H9 (cell line): ENCODE measurements at places on chromosomes 2 and 18.

DNA sequence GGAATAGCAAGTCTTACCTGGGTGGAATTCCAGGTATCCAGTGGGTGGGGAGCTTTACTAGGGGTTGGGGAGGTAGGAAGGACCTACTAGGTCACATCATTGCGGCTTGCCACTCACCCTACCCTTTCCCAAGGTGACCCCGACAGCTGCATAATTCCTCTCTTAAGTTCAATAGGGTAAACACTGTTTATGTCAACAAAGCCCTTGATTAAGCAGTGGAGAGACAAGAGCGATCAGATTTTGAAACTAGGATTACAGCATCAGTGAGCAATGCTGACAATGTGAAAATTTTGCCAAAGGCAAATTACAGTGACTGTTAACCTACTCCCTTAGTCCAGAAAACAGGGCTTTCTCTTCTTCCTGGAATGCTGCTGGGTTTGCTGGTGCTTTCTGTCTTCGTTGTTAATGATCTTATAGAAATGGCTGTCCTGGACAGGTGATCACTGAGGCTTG is 14.5 kb downstream of the SLC19A3 start:
- DNase-seq: no peak

GRCh38 chr2:231169488-231169887 is 28.9 kb upstream of the ARMC9 start:
- no peak for DNase-seq

DNA sequence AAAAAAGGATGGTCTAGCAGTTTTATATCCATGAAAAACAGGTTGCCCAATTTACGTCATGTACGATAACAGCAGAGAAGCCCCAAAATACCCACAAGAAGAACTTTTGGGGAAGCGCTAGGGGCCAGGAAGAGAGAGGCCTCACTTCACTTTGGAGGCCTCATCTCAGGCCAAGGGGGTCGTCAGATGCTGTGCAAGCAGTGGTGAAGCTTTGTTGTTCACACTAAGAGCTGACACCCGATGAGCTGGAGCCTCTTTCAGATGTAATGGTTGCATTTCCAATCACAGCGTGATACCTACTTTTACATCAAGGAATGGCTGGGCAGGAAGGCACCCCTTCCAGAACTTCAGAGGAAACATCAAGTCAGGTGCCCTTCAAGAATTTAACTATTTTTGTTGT is 242.3 kb upstream of the PXDN start:
- DNase-seq: no peak

GRCh38 chr18:12391487-12392165 is 14.6 kb upstream of the AFG3L2 start:
- no peak for DNase-seq

- DNase-seq: no peak
Measured at GRCh38 chr2:2671826-2672225, 340.8 kb upstream of the MYT1L start.

DNA sequence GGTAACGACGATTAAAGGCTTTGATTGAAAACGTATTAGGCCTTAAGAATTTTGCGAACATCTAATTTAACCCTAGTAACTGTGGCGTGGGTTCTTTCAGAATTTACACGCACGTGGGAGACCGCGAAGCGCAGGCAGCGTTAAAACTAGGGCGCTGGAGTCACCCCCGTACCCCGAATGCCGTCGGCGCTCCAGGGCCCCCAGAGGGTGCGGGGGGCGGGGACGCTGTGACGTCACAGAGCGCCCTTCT is 673 bp upstream of the SMCHD1 start:
- no peak for DNase-seq

DNA sequence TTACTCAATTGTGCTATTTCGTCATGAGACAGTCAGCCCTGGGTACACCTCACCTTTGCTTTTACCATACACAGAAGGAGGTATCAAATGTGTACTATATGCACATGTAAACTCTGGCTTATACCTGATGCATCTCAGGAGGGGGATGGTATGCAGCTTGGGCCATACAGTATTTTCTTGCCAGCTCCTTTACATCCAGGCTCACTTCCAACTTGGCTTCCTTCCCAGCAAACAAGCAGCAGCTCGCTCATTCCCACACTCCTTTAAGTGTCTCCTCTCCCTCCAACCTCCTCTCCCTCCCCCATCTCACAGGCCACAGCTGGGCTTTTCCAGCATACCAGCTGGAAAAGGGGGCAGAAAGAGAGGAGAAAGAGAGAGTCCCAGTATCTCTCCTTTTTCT is 9.6 kb downstream of the MARCHF4 start:
- DNase-seq: no peak

DNA sequence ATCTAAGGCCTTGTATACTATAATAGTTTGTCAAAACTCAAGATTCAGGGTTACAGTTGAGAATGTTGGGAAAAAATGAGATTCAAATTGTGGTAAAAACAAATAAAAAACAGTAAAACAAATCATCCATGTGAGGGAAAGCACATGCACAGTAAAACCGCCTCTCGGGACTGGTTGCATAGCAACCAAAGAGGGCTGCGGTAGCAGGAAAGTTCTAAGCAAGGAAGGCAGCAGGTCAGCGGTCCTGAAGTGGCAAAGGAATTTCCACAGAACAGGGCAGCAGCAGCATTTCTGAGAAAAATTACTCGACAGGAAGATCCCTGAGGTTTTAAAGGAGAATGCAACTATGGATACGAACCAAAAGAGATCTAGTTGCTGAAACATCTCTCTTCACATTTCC is 93.7 kb downstream of the DYNAP start:
- peak; percentile 33 for DNase-seq

DNA sequence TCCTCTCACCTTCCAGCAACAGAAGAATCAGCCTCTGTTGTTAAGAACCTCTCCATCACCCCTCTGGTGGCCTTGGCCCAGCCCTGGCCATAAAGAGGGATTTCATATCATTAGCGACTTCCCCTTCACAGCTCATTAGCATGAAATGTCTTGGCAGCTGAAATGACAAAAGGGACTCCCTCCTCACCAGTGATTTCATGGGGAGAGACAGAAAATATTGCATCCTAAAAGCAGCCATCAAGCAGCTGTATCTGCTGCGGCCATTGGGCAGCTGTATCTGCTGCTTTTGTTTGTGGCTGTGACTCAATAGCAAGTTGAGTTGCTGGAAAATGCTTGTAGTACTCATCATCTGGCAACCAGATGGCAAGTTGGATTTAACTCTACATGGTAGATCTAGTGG is 105.9 kb upstream of the RMDN2 start:
- DNase-seq: no peak

DNA sequence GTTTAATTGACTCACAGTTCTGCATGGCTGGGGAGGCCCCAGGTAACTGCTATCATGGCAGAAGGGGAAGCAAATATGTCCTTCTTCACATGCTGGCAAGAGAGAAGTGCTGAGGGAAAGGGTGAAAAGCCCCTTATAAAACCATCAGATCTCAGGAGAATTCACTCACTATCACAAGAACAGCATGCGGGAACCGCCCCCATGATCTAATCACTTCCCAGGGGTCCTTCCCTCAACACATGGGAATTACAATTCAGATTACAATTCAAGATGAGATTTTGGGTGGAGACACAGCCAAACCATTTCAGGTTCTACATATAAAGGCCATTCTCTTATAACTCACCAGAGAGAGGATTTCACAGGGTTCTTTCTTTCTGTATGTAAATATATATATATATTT is 62.9 kb downstream of the VRK2 start:
- no peak for DNase-seq

- no peak for DNase-seq
Measured at GRCh38 chr18:54416436-54416835, 58.7 kb downstream of the C18orf54 start.

DNA sequence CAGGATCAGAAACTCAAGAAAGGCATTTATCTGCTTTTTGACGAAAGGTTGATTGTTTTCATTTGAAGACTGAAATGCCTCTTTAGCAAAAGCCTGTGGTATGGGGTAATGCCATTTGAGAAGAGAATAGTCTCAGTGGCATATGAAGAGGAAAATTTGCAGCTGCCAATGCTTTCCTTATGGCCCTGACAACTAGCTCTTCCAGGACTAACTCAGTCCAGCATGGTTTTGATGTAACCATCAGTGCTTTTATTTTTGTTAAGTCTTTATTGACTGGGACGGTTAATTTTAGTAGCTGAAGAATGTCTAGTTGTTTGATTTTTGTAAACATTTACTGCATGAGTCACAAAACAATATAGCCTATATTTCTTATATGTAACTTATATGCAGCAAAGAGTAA is 158.4 kb downstream of the LNPK start:
- DNase-seq: no peak

DNA sequence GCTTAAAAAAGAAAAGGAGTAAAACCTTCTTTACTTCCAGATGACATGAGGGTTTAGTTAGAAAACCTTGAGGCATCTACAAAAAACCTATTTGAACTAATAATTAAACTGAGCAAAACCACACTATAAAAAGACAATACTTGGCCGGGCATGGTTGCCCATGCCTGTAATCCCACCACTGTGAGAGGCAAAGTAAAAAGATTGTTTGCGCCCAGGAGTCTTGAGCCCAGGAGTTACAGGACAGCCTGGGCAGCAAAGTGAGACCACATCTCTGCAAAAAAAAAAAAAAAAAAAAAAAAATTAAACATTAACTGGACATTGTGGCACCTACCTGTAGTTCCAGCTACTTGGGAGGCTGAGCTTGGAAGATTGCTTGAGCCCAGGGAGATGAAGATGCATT is 502.8 kb upstream of the LRRTM4 start:
- DNase-seq: no peak

- DNase-seq: no peak
Measured at GRCh38 chr2:149904352-149905175, 317.0 kb upstream of the MMADHC start.

- no peak for DNase-seq
Measured at GRCh38 chr2:151777487-151777886, 43.2 kb upstream of the NEB start.

DNA sequence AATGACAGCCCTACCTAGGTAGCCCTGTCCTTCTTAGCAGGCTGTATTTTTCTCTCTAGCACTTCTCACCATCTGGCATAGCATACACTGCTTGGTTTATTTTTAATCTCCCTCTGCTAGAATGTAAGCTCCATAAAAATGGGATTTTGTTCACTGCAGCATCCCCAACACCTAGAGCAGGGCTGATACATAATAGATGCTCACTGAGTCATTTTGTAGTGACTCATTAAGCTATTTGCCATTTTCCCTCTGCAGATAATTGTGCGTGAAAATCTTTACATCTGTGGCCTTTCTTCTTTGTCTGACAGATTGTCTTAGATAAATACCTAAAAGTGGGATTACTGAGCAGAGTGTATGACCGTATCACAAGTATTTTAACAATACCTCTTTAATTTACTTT is 82.5 kb downstream of the CERS6 start:
- no peak for DNase-seq

- no peak for DNase-seq
Measured at GRCh38 chr18:49569724-49570123, 7.9 kb downstream of the LIPG start.

DNA sequence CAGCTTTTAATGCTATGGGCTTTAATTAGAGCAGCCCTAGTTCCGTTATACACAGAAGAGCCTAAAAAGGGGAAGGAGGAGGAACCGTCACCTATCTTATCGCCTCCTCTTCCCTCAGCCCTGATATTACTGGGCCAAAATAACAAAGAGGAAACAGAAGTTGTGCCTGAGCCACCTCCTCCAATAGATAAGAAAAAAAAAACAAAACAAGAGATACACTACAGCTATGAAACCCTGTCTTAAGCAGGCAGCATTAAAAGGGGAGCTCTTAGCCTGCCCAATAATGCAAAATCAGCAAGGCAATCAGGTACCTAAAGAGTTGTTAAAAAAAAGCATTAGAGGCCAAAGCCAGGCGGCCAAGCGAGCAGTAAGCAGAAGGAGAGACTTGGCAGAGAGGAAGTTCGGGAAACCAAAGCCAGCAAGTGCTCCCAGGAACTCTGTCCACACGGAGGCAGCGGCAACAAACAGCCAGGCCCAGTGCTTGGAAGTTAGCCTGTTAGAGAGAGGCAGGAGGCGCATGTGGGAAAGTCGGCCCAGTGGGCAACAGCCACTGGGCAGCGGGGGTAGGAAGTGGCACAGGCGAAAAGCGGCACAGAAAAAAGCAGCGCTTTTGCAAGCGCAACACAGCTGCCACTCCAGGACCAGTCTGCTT is 41.8 kb upstream of the PDK1 start:
- peak; percentile 46 for DNase-seq

- peak; percentile 11 for DNase-seq
Measured at GRCh38 chr2:239929504-239929903, 95.6 kb downstream of the NDUFA10 start.

DNA sequence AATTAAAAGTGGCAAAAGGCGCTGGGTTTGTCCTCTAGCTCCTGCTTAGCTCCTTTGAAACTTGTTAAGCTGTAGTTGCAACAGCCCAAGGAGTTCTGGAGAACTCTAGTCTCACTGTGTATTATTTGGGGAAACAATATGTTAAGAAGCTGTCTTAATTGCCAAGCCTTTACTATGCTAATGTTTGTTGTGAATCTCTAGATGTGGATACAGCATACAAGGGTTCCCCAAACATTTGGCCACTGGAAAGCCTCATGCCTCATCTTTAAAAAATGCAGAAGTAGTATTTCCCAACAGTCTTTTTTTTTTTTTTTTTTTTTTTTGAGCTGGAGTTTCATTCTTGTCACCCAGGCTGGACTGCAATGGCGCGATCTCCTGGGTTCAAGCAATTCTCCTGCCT is 236.7 kb downstream of the PRKCE start:
- DNase-seq: no peak

GRCh38 chr2:100736121-100736915 is 83.6 kb upstream of the NPAS2 start:
- no peak for DNase-seq

GRCh38 chr2:120964819-120965218 is 229.2 kb downstream of the GLI2 start:
- no peak for DNase-seq

GRCh38 chr18:5620289-5620688 is 76.5 kb upstream of the EPB41L3 start:
- no peak for DNase-seq

DNA sequence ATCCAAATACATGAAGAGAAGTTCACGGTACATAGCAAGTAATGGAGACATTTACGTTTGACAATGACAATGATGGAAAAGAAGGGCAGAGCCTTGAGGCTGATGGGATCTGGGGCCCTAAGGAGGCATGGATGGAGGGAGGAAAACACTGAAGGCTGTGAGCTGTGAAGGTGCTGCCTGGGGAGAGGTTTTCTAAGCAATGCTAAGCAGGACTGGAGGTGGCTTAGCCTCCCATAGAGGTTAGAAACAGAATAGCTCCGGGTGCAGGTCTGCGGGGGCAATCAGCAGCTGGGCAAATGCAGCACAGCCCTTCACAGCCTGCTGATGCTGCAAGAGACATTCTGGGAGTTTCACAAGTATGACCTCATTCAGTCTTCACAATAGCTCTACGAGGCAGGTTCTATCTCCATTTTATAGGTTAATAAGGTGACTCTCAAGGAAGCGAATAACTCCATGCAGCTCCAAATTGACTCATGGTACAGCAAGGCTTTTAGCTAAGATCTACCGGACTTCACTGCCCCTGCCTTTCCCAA is 65.3 kb downstream of the MYT1L start:
- DNase-seq: no peak

GRCh38 chr2:95267458-95268210 is 6.6 kb upstream of the PROM2 start:
- peak; percentile 12 for DNase-seq
